Activated T-helper 2 cell treated with anti-CD3 and anti-CD28 coated beads, Interferon-gamma antibody, Interleukin-2, Interleukin-4, amounts not matched to agents 10 μg/mL and 5 μg/mL and 100 μg/mL, durations not matched to agents 14 hours and 24 hours and 36 hours (primary cell): ENCODE measurements at places on chromosomes 7 and 10.
A peak's percentile ranks its signal among the peaks of the same experiment; 100 is the strongest.

DNA sequence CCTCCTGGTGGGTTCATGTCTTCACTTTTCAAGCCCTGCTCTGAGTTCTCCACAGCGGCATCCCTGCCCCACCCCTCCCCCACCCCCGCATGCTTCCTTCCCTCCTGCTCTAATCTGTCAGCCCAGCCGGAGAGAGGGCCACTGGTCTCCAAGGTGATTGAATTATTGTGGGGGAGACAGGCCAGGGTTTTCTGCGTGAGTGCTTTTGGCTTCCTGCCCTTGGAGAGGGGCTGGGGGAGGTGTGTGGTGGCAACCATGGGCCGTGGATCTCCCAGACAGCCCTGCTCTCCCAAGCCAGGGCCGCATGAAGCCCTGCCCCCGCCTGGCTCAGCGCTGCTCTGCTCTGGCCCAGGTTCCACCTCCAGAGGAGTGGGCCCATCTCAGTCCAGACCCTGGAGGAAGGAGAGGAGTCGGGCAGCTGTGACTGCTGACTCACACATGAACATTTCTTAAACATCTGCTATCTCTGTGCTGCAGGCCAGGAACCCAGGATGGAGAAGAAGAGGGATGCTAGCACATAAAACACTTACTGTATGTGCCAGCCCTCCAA is 109.9 kb downstream of the ZMIZ1 start:
- H3K4me1 ChIP-seq, result peaks cover 3% of the 10 kb centered on the region
- no peak overlapping the region for H3K4me3 ChIP-seq
- no peaks in the 10 kb centered on the region for H3K27me3 ChIP-seq
- DNase-seq, result no peak
- H3K36me3 ChIP-seq, result no peaks in the 10 kb centered on the region

- H3K27me3 ChIP-seq, result no peaks in the 10 kb centered on the region
- H3K4me3 ChIP-seq, result no peak overlapping the region
- DNase-seq, result no peak
- no peaks in the 10 kb centered on the region for H3K36me3 ChIP-seq
Measured at GRCh38 chr7:69665369-69665768, 67.1 kb downstream of the AUTS2 start.

DNA sequence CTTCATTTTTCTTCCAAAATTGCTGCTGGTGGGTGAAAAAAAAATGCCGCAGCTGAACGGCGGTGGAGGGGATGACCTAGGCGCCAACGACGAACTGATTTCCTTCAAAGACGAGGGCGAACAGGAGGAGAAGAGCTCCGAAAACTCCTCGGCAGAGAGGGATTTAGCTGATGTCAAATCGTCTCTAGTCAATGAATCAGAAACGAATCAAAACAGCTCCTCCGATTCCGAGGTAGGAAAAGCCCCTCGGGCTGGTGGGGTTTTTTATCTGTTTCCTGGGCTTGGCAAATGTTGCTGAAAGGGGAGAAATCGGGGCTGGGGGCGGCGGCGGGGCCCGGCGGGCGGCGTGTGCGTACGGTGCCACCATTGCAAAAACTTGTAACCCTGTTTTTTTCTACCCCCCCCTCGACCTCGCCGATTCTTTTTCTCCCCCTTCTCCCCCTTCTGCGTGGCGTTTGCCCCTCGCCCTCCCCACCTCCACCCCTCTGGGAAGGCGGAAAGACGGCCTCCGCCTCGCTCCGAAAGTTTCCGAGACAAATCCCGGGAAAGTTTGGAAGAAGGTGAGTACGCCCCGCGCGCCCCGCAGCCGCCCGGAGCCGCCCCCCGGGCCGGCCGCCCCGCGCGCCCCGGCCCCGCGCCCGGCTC is 789 bp downstream of the TCF7L2 start:
- no peak overlapping the region for H3K27ac ChIP-seq
- peaks cover 77% of the 10 kb centered on the region for H3K27me3 ChIP-seq
- H3K36me3 ChIP-seq, result peaks cover 4% of the 10 kb centered on the region
- H3K4me1 ChIP-seq, result peaks cover 16% of the 10 kb centered on the region
- peak overlapping the region; percentile 77 for H3K4me3 ChIP-seq

DNA sequence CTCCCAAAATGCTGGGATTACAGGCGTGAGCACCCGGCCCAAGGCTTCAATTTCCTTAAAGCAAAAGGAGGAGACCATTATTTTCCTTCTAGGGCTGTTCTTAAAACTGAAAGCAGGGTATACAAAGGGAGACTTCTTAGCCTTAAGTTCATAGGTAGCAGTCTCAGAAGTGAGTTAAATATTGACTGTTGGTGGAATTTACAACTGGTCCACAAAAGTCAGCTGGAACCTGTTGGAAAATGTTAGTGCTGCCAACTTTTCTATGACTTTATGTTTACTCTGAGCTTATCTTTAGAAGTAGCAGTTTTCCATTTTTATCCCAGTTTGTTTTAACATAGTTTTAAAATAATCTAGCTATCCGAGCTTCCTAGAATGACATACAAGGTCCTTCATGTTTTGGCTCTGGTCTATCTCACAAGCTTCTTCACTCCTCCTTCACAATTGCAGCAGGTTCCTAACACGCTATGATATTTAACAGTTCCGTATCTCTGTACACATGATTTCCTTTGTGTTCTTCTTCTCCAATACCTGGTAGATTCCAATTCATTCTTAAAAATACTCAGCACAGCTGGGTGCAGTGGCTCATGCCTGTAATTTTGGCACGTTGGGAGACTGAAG is 3.3 kb downstream of the SLC26A3 start:
- no peaks in the 10 kb centered on the region for H3K4me1 ChIP-seq
- H3K27ac ChIP-seq, result no peak overlapping the region
- peaks cover 17% of the 10 kb centered on the region for H3K27me3 ChIP-seq
- no peaks in the 10 kb centered on the region for H3K36me3 ChIP-seq
- H3K4me3 ChIP-seq, result no peak overlapping the region
- DNase-seq, result no peak

DNA sequence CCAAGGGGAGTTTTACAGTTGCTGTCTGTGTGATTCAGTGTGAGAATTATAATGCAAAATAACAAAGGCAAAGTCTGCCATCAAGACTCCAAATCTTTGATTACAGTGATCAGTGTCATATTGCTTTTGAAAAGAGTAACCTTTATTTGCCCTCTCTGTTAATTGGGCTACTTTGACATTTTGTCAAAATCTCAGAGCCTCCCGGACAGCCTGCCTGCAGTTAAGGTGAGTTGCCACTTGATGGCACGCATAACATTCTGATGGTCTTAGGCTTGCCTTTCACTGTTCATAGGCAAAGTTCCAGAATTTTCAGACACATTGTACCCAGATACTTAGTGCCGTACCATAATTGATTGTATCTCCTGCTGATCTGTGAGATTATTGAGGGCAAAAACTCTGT is 253.5 kb downstream of the ABCA13 start:
- H3K27ac ChIP-seq, result no peak overlapping the region
- DNase-seq, result no peak
- no peaks in the 10 kb centered on the region for H3K27me3 ChIP-seq
- no peak overlapping the region for H3K4me3 ChIP-seq
- no peaks in the 10 kb centered on the region for H3K36me3 ChIP-seq

GRCh38 chr10:83605783-83606630 is 533.3 kb upstream of the GHITM start:
- H3K27ac ChIP-seq, result no peak overlapping the region
- no peaks in the 10 kb centered on the region for H3K27me3 ChIP-seq
- H3K4me3 ChIP-seq, result no peak overlapping the region
- H3K36me3 ChIP-seq, result no peaks in the 10 kb centered on the region
- no peak for DNase-seq

GRCh38 chr7:106538638-106539037 is 122.3 kb downstream of the CCDC71L start:
- no peaks in the 10 kb centered on the region for H3K27me3 ChIP-seq
- DNase-seq, result no peak
- no peaks in the 10 kb centered on the region for H3K36me3 ChIP-seq
- no peak overlapping the region for H3K4me3 ChIP-seq
- H3K27ac ChIP-seq, result no peak overlapping the region

DNA sequence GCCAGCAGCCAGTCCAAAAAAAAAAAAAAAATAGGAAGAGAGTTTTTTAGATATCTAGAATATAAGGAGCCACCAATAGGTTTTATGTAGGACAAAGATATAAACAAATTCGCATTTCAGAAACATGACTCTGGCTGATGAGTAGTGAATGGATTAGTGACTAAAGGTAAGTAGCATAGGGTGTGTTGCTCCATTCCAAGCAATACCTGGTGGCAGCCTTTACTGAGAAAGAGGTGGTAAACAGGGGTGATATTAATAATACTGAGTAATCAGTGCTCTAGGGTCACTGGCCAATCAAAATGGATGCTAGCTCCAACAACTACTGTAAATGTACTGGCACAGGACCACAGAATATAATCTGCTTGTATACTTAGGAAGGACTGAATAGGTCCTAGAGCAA is 45.5 kb upstream of the RAB11FIP2 start:
- H3K4me1 ChIP-seq, result no peaks in the 10 kb centered on the region
- H3K27ac ChIP-seq, result no peak overlapping the region
- H3K4me3 ChIP-seq, result no peak overlapping the region
- H3K27me3 ChIP-seq, result peaks cover 2% of the 10 kb centered on the region
- no peaks in the 10 kb centered on the region for H3K36me3 ChIP-seq

GRCh38 chr7:84336303-84336702 is 141.7 kb upstream of the SEMA3A start:
- H3K4me3 ChIP-seq, result no peak overlapping the region
- no peaks in the 10 kb centered on the region for H3K27me3 ChIP-seq
- no peaks in the 10 kb centered on the region for H3K4me1 ChIP-seq
- DNase-seq, result no peak
- no peak overlapping the region for H3K27ac ChIP-seq
- no peaks in the 10 kb centered on the region for H3K36me3 ChIP-seq

DNA sequence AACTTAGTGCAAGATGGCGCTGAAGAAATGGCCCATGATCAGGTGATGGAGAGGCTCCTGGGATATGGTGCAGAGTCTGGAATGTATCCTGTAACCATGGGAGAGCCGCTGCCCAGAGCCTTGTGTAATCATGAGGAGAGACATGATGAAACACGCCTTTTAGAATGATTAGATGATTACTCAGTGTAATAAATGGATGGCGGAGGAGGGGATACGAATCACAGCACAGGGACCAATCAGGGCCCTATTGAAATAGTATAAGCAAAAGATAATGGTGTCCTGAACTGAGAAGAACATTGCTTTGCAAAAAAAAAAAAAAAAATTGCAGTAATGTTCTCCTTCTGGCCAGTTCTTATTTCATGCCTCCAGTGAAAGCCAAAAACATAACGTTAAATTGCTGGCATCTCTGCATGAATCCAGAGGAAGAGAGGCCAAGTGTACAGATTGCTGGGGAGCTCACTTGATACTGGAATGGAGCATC is 668.5 kb upstream of the AUTS2 start:
- H3K27me3 ChIP-seq, result no peaks in the 10 kb centered on the region
- H3K27ac ChIP-seq, result no peak overlapping the region
- H3K4me3 ChIP-seq, result no peak overlapping the region
- H3K4me1 ChIP-seq, result no peaks in the 10 kb centered on the region

DNA sequence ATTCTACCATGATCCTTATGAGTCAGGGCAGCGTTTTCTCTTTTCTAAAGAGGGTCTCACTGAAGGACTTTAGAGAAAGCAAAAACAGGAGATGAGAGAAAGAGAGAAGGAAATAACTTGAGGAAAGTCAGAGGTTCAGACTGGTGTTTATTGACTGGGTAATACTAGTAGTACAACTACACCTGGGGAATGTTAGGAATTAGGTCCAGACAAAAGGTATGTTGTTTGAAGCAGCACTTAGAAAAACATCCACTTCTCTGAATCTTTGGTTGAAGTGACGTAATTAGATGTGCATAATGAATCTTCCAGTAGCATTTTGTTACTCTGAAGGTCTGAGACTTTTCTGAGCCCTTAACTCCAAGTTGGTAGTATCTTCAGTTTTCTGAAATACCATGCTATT is 380.3 kb upstream of the LRGUK start:
- no peak for DNase-seq
- H3K36me3 ChIP-seq, result no peaks in the 10 kb centered on the region
- no peak overlapping the region for H3K4me3 ChIP-seq
- no peak overlapping the region for H3K27ac ChIP-seq
- no peaks in the 10 kb centered on the region for H3K4me1 ChIP-seq
- H3K27me3 ChIP-seq, result no peaks in the 10 kb centered on the region

DNA sequence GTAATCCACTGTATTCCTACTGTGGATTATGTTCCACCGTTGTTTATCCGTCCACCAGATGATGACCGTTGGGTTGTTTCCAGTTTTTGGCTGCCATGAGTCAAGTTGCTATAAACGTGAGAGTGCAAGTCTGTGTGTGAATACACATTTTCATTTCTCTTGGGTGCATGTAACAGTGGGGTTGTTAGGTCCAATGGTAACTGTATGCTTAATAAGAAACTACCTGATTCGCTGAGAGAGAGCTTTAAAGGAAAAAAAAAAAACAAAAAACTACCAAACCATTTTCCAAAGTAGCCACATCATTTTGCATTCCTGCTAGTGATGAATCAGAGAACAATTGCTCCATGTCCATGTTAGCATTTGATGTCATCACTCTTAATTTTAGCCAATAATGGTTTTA is 15.9 kb downstream of the UBN2 start:
- H3K36me3 ChIP-seq, result peaks cover 60% of the 10 kb centered on the region
- H3K4me1 ChIP-seq, result peaks cover 32% of the 10 kb centered on the region
- no peaks in the 10 kb centered on the region for H3K27me3 ChIP-seq
- no peak overlapping the region for H3K4me3 ChIP-seq
- DNase-seq, result no peak

DNA sequence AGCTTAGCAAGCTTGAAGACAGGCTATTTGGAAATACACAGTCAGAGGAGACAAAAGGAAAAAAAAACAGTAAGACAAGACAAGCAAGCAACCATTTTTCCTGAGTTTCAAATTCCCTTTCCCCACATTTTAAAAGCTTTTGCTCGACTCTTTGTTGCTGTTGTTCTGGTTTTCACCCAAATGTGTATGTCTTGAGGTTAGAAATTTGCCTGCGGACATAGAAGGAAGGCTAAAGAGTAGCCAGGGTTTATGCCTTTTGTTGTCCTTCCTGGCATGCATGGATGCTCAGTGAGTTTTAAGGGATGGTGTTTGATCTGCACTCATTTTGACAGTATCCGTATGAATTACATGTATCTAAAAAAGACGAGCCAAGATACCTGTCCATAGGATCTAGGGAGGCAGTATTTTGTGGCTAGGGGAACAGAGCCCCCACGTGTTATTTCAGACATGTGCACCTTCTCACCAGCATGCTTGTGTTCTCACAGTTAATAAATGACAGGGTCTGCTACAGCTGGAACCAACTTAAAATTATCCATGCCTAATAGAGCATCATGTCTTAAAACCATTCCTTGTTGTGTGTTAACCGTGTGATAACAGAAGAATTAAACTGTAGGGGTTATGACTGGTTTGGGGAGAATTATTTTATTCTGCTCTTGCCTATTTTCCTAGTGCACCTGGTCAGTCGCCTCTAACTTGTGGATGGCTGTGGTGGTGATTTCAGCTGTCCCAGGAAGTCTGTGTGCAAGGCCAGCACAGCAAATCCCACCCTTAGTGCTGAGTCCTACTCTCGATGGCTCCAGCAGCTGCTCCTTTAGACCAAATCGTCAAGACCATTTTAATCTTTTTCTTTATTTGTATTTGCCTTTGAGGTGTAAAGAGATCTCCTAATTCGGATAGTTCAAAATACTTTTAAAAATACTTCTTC is 9.1 kb downstream of the WIPF3 start:
- DNase-seq, result no peak
- no peak overlapping the region for H3K4me3 ChIP-seq
- H3K27ac ChIP-seq, result no peak overlapping the region
- peaks cover 35% of the 10 kb centered on the region for H3K27me3 ChIP-seq
- H3K36me3 ChIP-seq, result no peaks in the 10 kb centered on the region
